ENCODE measurements at places on chromosomes 2 and 18.

DNA sequence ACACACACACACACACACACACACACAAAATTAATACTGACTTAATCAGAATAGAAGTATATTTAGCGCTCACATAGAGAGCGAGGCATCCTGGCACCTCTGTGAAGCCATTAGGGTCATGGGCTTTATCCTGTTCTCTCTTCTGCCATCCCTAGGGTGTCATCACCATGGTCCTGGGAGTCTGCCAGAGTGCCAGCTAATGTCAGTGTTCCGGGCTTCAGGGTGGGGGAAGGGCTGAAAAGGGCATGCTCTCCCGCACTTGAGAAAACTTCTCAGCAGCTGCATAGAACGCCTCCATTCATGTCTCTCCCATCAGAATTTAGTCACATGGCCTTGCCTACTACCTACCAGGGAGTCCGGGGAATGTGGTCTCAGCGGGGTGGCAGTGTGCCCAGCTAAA is 19.7 kb upstream of the DYNC2LI1 start:
- DNase-seq: no peak

- DNase-seq: no peak
Measured at GRCh38 chr18:33536904-33537303, 41.1 kb upstream of the ASXL3 start.

- no peak for DNase-seq
Measured at GRCh38 chr2:45498661-45499550, 112.2 kb downstream of the SRBD1 start.

- no peak for DNase-seq
Measured at GRCh38 chr2:83234246-83234645, 1224.8 kb downstream of the SUCLG1 start.
